ENCODE measurements at places on chromosomes 5 and 9. TPM values are rescaled to one million over a fixed set of nuclear protein-coding genes. Genes with fewer than 3 reads are reported as not detected.

The FOXD4L3 gene
- total RNA-seq: not detected

DNA sequence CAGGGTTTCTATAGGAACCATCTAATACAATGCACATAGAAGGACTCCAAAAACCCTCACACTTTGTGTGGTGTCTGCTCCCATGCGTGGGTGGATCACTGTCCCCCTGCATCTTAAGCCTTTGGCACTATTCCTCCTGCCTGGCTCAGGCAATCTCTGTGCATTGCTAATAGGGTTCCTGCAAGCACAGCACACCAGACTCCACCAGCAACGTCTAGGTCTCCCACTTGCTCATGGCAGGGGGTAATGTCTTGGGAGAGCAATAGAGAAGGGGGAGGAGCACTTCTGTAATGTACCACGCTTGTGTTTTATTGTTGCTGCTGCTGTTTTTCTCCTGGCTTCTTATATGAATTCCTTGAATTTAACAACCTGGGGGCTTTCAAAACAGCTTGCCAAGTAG lies 182.6 kb upstream of the GLRA1 start:
- H3K36me3 ChIP-seq: peaks cover 3% of the 10 kb centered on the region
- H3K4me1 ChIP-seq: no peaks in the 10 kb centered on the region
- H3K27me3 ChIP-seq: peaks cover 26% of the 10 kb centered on the region
- no peak overlapping the region for H3K27ac ChIP-seq
- DNase-seq: no peak

The ZDHHC11B gene
- 0.24 TPM for total RNA-seq

- H3K4me1 ChIP-seq: no peaks in the 10 kb centered on the region
- H3K27me3 ChIP-seq: peaks cover 21% of the 10 kb centered on the region
- no peak for DNase-seq
- H3K27ac ChIP-seq: no peak overlapping the region
Observed at GRCh38 chr5:57718155-57718554, 235.5 kb upstream of the ACTBL2 start.

GRCh38 chr5:130762031-130762430 lies 403.0 kb downstream of the HINT1 start:
- DNase-seq: no peak
- no peaks in the 10 kb centered on the region for H3K36me3 ChIP-seq
- H3K27ac ChIP-seq: no peak overlapping the region
- H3K27me3 ChIP-seq: no peaks in the 10 kb centered on the region
- H3K4me1 ChIP-seq: no peaks in the 10 kb centered on the region

The ACSL6 gene
- total RNA-seq: 8.2 TPM
